ENCODE measurements at places on chromosomes 12 and 14.

GRCh38 chr12:114668151-114668885 lies 15.7 kb downstream of the TBX3 start:
- no peak for DNase-seq

DNA sequence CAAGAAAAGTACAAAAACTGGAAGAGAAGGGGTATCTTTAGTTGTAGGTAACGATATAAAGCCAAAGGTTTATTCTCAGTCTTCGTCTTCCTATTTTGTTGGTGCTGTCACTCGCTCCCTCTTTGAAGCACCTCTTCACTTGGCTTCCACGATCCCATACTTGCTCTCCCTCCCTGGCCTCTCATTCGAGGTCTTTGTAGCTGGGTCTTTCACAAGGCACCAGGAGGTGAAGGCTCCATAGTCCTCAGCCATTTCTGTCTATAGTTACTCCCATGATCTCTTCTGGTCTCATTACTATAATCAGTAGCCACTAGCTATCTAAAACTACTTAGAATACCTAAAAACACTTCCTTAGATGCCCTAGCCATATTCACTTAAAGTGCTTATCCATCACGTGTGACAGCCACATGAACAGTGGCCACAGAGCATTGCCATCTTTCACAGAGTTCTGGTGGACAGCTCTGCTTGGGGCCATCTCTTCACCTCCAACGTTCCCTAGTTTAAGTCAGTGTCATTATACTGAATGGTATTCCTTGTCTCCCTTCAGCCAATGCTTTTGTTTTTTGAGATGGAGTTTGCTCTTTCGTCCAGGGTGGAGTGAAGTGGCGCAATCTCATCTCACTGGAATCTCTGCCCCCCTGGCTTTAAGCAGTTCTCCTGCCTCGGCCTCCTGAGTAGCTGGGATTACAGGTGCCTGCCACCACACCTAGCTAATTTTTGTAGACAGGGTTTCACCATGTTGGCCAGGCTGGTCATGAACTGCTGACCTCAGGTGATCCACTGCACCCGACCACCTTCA lies 57.1 kb downstream of the ATP2A2 start:
- no peak for DNase-seq

DNA sequence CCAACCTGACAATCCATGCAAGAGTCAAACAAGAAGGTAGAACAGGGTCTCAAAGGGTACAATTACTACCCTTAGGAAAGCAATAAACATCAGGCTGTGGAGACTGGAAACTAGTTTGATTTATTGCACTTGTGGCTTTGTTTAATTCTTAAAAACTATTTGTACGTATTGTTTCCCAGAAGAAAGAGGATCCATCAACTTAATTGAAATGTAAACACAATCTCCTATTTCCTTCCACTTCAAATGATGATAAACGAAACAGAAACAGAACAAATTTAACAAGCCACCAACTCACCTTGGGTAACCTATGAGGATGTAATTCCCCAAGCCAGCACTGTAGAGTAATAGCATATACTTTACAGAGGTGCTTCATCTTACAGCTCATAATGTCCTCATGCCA lies 8.0 kb downstream of the STXBP6 start:
- DNase-seq = no peak

- no peak for DNase-seq
Measured at GRCh38 chr12:51346581-51346980, at the start of gene CELA1. TSS of gene CELA1 (minus strand) at chr12:51346679. CDS start at chr12:51346638, 41 bp downstream.

DNA sequence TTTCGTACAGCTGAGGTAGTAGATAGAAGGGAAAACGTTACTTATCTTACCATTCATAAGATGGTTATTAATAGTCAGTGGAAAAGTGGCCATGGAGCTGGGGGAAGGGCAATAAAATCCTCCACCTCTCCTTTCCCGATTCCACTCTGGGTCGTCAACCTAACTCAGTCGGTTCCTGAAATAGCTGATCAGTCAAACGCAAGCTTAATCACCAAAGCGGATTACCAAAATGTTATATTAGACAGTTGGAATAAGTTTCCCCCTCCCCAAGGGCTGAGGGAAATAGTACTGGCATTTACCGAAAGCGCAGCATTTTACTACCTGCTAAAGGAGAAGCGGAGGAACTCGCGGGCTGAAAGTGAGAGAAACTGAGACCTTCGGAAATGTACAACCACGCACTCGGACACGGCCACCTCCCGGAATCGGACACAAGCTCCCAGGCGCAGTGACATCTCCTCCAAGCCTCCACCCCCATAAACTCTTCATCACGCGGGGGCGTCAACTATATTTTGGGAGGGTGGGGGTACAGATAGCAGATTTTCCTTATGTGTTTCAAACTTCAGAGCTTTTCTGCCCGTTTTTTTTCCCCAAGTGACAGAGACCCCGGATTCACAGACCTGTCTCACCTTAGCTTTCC lies 1.2 kb downstream of the PPM1H start:
- DNase-seq = no peak

DNA sequence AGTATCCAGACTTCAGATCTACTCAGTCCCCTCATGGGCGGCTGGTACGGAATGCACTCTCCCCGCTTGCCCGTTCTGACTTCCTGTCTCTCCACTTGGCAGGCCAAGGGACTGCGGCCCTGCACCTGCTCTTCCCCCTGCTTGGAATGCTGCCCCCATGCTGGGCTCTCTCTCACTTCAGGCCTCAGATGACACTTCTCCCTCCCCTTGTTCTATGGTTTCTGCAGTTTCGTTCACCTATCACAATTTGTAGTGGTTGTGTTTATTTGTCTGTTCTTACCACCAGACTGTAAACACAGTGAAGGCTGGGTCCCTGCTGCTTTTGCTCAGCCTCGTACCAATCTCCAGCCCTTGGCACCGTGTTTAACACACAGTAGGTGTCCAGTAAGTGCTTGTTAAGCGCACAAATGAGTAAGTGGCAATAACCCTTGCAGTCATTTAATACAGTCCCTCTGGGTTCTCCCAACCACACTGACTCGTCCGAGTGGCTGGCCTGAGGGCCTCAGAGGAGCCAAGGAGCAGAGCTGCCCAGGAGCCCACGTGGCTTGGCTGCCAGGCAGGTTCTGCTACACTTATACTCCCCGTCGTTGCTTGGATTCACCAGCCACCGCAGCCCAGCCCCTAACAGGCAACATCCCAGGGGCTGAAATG lies 11.8 kb downstream of the SLC6A12 start:
- DNase-seq = no peak

GRCh38 chr12:6434205-6435140 lies 10.3 kb upstream of the CD27 start:
- DNase-seq = peak; percentile 46

- no peak for DNase-seq
Measured at GRCh38 chr14:99790201-99790977, 2.8 kb upstream of the EML1 start.

DNA sequence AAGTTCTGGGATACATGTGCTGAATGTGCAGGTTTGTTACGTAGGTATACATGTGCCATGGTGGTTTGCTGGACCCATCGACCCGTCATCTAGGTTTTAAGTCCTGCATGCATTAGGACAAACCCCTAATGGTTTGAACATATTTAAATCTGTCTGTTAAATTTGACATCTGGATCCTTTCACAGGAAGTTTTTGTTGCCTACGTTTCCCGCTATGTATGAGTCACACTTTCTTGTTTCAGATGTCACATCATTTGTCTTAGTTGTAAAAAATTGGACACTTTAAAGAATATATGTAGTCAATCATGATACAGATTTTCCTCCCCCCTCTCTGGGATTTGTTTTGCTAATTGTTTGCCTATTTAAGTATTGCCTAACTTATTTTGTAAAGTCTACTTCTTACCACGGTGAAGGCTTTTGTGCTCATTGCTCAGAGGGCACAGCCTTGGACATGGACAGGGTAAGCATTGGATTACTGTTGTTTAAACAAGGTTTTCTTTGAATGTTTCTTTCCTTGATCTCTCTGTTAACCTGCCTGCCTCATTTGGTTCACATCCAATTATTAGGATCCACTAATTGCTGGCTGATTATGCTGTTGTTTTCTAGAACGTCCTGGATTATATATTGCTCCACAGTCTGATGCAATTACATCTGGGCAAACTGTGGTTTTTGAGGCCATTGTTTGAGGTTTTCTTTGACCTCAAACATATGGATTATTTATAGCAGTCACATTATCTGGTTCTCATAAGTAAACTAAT lies 1441.4 kb downstream of the AACS start:
- DNase-seq = no peak

GRCh38 chr14:68317239-68317638 lies 475.6 kb downstream of the ZFP36L1 start:
- no peak for DNase-seq

GRCh38 chr14:81268016-81268416 lies 47.3 kb upstream of the GTF2A1 start:
- DNase-seq = no peak

DNA sequence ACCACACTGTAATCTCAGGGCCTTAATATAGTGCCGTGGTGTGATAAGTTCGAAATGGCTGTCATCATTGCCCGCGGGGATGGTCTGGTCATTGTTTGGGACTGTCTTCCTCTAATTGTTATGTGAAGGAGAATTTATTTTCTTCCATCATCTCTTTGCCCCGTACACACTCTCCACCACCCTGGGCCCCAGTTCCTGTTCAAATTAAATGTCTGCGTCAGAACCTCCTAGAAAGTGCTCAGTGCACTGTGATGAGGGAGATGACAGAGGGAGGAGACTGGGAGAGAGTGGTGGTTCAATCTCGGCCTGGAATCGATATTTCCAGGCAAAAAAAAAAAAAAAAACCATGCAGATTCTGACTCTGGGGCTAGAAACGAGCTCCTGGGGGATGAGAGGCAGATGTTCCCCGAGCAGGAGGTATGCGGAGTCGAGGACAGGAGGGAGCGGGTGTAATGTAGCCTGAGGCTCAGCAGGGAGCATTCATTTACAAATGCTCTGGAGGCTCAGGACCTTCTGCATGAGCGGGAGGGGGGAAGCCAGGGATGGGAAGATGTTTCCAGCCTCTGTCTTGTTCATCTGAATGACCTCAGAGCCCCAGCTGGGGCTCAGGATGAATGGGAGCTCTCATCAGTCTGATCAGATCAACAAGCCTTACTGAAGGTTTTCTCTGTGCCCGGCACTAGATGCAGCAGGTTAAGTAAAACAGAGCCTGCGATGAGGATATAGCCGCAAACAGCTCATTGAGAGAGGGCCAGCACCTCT lies 219.5 kb downstream of the TBX5 start:
- DNase-seq = no peak

DNA sequence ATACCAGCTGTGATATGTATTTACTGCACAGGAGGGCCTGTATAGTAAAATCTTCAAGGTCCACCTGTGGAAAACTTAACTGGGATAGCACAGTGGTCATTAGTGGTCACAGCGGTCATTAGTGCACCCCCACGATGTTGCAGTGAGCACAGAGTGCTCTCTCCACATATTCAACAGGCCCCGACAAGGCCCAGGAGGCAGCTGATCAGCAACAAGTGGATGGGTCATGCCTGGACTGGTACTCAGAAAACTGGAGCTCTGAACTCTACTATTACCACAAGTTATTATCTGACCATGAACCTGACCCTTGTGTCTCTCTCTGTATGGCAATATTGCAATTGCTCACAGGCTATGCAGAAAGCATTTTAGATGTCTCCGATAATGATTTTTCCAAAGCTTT lies 129.5 kb downstream of the SLC35F4 start:
- no peak for DNase-seq

- DNase-seq = no peak
Measured at GRCh38 chr12:58452546-58452945, 467.8 kb downstream of the LRIG3 start.

- DNase-seq = no peak
Measured at GRCh38 chr14:62896932-62897456, 148.3 kb downstream of the KCNH5 start.

DNA sequence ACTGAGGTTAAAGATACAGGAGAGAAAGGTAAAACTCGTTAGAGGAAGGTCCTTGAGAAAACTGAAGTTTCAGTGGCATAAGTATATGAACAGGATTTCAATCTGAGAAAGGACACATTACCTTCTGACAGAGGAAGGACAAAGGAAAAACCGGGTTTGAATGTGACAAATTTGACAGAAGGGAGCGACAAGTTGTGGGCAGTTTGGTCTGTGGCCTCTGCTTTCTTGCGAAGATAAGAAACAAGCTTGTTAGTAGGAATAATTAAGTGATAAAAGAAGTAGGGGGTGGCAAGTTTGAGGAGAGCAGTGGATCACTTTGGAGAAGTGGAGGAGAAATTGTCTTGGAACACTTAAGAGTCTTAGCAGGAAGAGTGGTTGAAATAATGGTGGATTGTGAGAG lies 5.1 kb downstream of the MON2 start:
- no peak for DNase-seq

DNA sequence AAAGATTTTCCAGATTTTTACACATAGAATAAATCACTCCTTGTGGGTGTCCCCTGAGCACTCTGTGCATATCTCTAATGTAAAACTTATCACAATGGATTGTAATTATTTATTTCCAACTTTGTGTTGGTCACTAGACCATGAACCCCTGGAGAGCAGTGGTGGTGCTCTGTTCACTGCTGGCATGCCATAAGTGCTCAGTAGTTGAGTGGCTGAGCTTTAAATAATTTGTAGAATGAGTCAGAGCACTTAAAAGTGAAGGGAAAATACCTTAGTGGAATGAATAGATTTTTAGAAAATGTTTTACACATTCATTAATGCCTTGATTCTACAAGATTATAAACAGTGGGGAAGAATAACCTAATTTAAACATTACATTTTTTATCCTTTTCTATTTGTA lies 6.3 kb downstream of the MGAT4C start:
- DNase-seq = no peak

- no peak for DNase-seq
Measured at GRCh38 chr12:607541-608001, 55.7 kb downstream of the NINJ2 start.

GRCh38 chr14:81400852-81401251 lies 728 bp upstream of the STON2 start:
- no peak for DNase-seq

DNA sequence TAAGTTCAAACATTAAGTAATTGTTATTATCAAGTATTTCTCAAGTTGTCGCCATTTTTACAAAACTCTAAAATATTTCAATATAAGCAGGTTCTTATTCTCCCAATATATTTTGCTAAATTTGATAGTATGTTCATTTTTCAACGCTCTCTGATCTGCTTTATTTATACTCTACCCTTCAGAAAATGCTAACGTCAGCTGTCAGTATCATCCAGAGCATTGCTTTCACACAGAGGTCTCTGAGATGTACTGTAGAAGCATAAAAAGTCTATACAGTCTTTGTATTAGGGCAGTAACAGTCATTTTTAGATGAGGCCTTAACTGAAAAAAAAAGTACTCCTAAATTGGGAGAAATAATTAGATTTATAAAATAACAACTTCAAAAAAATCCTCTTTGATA lies 533.1 kb upstream of the LRFN5 start:
- no peak for DNase-seq

- DNase-seq = no peak
Measured at GRCh38 chr14:61663312-61663979, 31.9 kb upstream of the HIF1A start.

GRCh38 chr14:92684801-92685560 lies 63.4 kb downstream of the LGMN start:
- no peak for DNase-seq
